Stomach (tissue), 19 donors: ENCODE measurements at places on chromosomes 6 and 20.

- DNase-seq, result peak; percentile 27
Observed at GRCh38 chr6:138785079-138785478, 10.8 kb upstream of the ECT2L start.

DNA sequence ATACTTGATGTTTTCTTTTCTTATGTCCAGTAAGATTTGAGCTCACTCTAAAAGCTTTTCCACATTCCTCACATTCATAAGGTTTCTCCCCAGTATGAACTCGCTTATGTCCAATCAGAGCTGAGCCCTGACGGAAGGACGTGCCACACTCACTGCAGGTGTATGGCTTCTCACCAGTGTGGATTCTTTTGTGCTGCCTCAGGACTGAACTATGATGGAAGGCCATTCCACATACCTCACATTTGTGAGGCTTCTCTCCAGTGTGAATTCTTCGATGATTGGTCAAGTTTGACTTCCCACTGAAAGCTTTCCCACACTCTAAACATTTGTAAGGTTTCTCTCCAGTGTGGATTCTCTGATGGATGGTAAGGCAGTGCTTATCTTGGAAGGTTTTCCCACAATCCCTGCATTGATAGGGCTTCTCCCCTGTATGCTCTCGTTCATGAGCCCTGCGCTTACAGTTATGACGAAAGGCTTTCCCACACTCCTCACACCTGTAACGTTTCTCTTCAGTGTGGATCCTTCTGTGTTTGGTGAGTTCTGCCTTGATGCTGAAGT is 9.9 kb downstream of the ZNF311 start:
- no peak for DNase-seq

GRCh38 chr20:41425180-41425884 is 58.7 kb upstream of the EMILIN3 start:
- no peak for DNase-seq

DNA sequence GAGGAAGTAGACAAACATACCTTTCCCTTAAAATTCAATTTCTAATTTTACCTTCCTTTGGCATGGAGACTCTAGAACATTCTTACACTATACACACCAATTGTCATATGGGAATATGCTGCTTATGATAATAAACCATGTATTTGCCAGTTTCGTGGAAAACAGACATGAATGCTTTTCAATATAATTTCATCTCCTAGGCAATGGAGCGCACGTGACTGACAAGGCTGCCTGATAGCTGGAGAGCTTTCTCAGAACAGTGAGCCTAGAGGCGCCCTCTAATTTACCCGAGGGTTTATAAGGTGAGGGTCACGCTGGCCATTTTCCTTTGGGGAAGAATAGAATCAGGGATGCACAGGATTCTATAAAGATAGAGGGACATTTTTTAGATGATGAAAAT is 56.5 kb downstream of the PRR18 start:
- no peak for DNase-seq

DNA sequence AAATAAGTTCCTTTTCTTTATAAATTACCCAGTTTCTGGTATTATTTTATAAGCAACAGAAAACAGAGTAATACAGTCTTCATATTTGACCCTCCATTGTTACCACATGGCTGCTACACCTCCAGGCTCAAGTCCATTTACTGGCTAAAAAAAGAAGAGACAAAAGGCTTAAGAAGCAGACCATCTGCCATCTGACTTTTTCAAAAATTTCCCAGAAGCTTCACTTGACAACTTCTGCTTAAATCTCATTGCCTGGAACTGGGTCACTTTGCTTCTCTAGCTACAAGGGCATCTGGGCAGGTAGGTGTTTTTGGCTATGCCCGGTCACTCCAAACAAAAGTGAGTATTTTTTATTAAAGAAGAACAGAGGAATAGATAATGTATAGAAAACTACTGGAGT is 118.0 kb downstream of the GRM1 start:
- DNase-seq, result no peak

- no peak for DNase-seq
Observed at GRCh38 chr20:24620937-24621519, 151.6 kb downstream of the SYNDIG1 start.

DNA sequence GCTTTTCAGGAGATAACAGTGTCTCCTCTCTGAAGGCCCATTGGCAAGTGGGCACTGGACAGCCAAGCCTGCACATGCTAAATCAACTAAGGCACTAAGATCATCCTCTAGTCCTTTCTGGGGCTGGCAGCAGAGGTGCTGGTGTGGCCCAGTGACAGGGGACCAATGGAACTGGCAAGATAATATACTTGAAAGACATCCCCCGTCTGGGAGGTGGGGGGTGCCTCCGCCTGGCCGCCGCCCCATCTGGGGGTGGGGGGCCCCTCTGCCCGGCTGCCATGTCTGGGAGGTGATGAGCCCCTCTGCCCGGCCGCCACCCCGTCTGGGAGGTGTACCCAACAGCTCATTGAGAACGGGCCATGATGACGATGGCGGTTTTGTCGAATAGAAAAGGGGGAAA is 223.3 kb downstream of the UNC5CL start:
- DNase-seq, result no peak

- no peak for DNase-seq
Observed at GRCh38 chr20:650954-651353, 2.0 kb downstream of the SRXN1 start.
